ENCODE measurements at places on chromosomes 1 and 21. TPM values are rescaled to one million over a fixed set of nuclear protein-coding genes. Genes with fewer than 3 reads are reported as not detected.

The UBASH3A gene
- 0.12 TPM for total RNA-seq

DNA sequence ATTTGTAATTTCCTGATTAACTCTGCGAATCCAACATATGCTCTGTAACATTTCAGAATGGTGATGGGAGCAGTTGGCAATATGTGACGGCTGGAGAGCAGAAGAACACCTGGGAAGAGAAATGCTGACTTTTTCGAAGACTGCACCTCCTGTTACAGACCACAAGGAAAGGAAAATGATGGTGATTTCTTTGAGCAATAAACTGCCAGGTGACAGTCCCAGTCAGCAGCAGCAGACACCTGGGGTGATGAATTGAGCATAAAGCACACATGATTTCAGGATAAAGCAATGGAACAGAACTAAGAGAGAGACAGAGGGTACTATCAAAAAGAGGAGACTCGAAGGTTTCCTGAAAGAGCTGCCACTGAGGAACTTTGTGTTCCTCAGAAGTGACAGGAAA is 528.6 kb downstream of the NEGR1 start:
- H3K4me3 ChIP-seq, result no peak overlapping the region
- H3K36me3 ChIP-seq, result no peaks in the 10 kb centered on the region
- no peak overlapping the region for H3K27ac ChIP-seq
- H3K27me3 ChIP-seq, result no peaks in the 10 kb centered on the region

- no peaks in the 10 kb centered on the region for H3K36me3 ChIP-seq
- DNase-seq, result no peak
- no peak overlapping the region for H3K27ac ChIP-seq
- H3K4me1 ChIP-seq, result no peaks in the 10 kb centered on the region
- no peak overlapping the region for H3K4me3 ChIP-seq
Measured at GRCh38 chr1:117032681-117033539, 27.2 kb upstream of the TTF2 start.

The CHI3L1 gene
- total RNA-seq, result 45.2 TPM

- H3K36me3 ChIP-seq, result no peaks in the 10 kb centered on the region
- no peak overlapping the region for H3K4me3 ChIP-seq
- DNase-seq, result no peak
Measured at GRCh38 chr1:151961833-151962232, 31.8 kb downstream of the S100A10 start.

The C4BPB gene
- total RNA-seq, result 297 TPM

DNA sequence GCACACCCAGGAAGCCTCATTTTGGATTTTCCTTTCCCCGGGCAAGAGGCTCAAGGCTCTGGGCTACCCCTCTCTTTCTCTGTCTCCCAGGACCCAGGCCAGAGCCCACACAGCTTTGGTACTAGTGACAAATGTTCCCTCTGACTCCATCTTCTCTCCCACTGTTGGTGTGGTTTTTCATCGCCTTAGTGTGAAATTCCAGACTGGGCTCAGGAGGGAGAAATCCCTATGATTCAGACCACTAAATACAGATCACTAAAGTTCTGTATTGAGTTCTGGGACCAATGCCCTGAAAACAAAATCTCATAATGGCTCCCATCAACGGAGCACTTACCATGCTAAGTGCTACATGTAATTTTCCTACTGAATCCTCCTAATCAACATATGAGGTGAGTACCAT is 26.1 kb downstream of the IQGAP3 start:
- no peak for DNase-seq
- no peaks in the 10 kb centered on the region for H3K4me1 ChIP-seq
- H3K27ac ChIP-seq, result no peak overlapping the region
- no peaks in the 10 kb centered on the region for H3K27me3 ChIP-seq
- H3K36me3 ChIP-seq, result no peaks in the 10 kb centered on the region

GRCh38 chr1:15736038-15736891 is at the start of gene SLC25A34:
TSS of gene SLC25A34 (plus strand) at chr1:15736258. CDS start at chr1:15736486, 228 bp downstream.
- DNase-seq, result peak; percentile 98
- no peaks in the 10 kb centered on the region for H3K27me3 ChIP-seq
- peak within 1 kb of the TSS; percentile 58 for H3K4me3 ChIP-seq
- H3K27ac ChIP-seq, result peak within 1 kb of the TSS; percentile 85

The SYCP1 gene
- total RNA-seq, result not detected

GRCh38 chr1:66954208-66954607 is 29.4 kb downstream of the MIER1 start:
- H3K27me3 ChIP-seq, result no peaks in the 10 kb centered on the region
- no peaks in the 10 kb centered on the region for H3K36me3 ChIP-seq
- DNase-seq, result no peak
- H3K27ac ChIP-seq, result no peak overlapping the region

The CSRP1 gene
- 95.4 TPM for total RNA-seq

DNA sequence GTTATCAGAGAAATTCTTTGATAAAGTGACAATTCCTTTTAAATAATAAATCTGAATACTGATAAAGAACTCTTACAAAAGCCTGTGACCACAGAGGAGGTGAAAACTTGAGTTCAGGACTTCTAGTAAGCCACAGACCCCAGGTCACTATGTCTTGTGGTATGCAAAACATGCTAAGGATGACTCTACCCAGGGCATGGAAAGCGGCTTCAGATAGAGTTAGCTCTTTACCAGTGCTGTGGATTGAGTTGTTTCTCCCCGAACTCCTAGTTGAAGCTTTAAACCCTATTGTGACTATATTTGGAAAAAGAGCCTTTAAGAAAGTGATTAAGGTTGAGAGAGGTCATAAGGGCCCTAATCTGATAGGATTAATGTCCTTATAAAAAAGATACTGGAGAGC is 42.3 kb downstream of the HLX start:
- no peak for DNase-seq
- no peak overlapping the region for H3K4me3 ChIP-seq
- H3K4me1 ChIP-seq, result peaks cover 5% of the 10 kb centered on the region
- H3K27ac ChIP-seq, result no peak overlapping the region
- H3K27me3 ChIP-seq, result no peaks in the 10 kb centered on the region

The SERTAD4 gene
- total RNA-seq, result not detected

- H3K27ac ChIP-seq, result no peak overlapping the region
- no peaks in the 10 kb centered on the region for H3K27me3 ChIP-seq
- H3K36me3 ChIP-seq, result no peaks in the 10 kb centered on the region
Measured at GRCh38 chr1:166089804-166090203, 77.0 kb downstream of the FAM78B start.

DNA sequence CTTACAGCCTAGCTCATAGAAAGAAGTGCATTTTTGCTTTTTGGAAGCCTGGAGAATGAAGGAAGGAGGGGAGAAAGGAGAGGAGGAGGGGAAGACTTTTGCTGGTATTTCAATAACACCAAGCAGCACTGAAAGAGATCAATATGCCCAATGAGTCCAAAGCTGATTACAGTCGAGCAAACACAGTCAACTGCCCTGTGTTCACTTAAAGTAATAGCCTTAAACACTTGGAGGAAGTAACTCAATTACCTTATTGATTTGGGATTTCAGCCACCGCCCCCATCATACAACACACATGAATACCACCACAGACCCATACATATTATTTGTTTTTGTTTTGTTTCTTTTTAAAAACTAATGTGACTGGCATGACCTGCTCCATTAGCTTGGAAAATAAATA is 23.3 kb upstream of the RXRG start:
- H3K36me3 ChIP-seq, result no peaks in the 10 kb centered on the region
- DNase-seq, result no peak
- no peak overlapping the region for H3K27ac ChIP-seq
- H3K4me1 ChIP-seq, result no peaks in the 10 kb centered on the region
- no peak overlapping the region for H3K4me3 ChIP-seq
- no peaks in the 10 kb centered on the region for H3K27me3 ChIP-seq

The SUSD4 gene
- total RNA-seq, result 4.1 TPM

All from right lobe of liver (tissue), 6 donors.